RWPE2 (cell line): ENCODE measurements at places on chromosomes 5 and 9.

GRCh38 chr5:94375801-94376200 lies 242.6 kb downstream of the KIAA0825 start:
- DNase-seq: no peak

GRCh38 chr9:126569036-126569435 lies 44.7 kb upstream of the LMX1B start:
- DNase-seq: no peak

GRCh38 chr5:78518365-78519197 lies 130.0 kb downstream of the LHFPL2 start:
- no peak for DNase-seq

DNA sequence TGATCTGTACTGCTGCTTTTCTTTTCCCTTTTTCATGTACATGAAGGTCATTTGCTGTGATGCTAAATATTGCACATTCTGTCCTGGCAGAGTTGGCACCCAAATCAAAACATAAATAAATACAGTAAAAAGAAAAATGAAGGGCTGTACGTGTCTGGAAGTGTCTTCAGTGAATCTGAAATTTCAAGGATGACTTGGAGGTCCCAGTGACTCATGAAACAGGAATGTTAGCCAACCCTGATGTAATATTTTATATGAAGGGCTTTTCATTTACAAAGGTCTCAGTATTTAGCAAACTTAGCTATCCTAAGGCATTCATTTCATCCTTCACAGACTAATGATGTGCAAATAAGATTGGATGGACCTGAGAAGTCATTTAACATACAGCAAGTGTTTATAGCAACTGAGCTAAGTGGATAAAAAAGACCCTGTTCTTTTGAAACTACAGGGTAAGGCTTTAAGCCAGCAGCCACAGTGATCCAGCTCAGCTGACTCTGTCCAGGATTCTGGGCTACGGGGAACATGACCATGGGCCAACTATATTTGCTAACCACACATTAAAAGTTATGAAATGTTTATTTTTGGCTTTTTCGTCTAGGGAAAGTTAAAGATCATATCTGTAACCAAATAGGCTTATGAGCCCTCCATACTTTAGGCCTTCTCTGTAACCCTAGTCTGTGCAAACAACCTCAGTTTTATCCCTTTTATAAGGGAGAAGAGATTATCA lies 104.0 kb upstream of the DMRTA1 start:
- DNase-seq: no peak

- DNase-seq: no peak
These were observed 75.7 kb downstream of the MED10 start for GRCh38 chr5:6302684-6303083.

- DNase-seq: no peak
These were observed 119.2 kb upstream of the ICE1 start for GRCh38 chr5:5303242-5303641.

GRCh38 chr5:116380621-116381020 lies 194.0 kb downstream of the SEMA6A start:
- DNase-seq: no peak

DNA sequence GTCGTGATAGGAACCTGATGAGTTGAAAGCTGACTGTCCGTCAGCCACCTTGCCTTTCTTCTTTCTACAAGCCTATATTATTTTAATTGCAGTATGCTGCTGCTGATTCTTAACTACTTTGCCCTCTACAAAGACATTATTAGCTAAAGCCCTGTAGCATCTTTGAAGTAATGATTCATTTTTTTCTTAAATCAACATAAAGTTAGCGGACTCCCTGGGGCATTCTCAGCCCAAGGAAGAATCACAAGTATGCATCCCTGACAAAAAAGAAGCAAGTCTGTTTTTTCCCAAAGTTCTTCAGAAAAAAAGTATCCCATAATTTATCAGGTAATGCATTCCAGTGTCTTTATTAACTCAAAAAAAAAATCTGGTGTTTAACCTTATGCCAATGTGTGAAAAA lies 69.5 kb upstream of the TAS2R1 start:
- DNase-seq: no peak

DNA sequence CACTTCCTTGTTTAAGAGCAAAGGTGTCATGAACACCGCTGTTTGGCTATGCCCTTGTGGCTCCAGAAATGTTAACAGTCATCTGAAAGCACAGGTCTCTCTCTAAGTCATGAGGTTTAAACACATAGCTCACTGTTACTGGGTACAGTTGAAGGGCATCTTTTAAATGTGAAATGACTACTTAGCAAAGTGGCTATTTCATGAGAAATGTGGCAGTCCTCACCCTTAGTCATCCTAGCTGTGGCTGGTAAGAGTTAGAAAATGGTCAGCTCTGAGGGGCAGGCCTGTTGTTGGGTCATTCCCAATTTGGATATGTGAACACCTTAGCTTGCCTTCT lies 24.2 kb upstream of the TMEM171 start:
- no peak for DNase-seq

DNA sequence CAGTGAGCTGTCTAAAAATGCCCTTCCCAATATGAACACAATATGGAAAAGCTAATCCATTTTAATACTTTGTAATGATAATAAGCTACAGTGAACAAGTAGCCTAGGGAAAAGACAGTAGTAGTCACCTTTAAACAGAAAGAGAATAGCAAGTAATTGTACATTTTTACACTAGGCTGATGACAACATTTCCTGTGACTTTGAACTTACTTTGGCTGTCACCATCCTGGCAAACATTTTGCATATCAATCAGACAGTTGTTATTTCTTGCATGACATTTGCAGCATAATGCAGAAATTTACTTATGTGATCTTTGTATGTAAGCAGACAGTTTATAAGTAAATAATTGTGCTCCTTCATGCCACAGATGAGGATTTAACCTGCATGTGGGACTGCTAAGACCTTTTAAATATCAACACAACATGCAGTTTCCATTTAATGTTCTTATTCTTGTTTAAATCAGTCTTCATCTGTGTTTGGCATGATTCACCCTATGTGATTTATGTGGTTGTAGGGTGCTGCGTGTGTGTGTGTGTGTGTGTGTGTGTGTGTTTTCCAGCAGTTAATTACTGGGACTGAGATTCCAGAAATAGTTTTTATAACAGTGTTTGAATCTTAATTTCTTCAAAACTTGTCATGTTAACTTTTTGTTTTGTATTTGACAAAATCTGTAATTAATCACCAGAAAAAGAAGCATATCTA lies 997.1 kb upstream of the ARRDC3 start:
- DNase-seq: no peak

GRCh38 chr9:125826850-125827249 lies 79.7 kb downstream of the PBX3 start:
- no peak for DNase-seq

DNA sequence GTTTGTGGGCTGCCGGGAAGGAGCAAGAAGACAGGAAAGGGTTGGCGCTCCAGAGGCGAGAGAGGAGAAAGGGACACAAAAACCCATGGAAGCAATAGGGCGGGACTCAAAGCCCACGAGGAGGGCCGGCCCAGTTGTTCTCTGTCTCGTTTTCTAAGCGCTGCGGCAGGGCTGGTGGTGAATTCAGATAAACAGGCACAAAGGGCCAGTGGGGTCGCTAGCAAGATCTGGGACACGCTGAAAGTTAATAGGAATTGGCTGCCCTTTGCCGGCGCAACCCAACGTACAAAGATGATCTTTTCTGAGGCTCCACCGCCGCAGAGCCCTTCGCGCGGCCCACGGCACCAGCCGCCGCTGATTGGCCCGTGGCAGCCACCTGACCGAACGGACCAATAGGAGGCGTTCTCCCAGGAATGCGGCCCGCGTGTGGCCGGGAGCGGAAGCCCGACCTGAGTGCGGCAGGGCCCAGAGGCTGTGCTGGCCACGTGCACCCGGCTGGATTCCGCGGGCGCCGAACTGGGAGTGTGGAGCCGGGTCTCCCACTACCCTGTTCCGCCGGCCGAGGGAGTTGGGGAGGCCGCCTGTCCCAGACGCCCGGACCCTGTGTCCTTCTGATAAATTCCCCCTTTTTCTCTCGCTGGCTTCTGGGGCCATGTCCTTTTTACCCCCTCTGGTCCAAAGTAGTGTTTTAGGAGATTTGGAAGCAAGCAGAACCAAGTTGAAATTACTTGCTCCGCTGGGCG lies 16.8 kb upstream of the NSD1 start:
- DNase-seq: no peak

DNA sequence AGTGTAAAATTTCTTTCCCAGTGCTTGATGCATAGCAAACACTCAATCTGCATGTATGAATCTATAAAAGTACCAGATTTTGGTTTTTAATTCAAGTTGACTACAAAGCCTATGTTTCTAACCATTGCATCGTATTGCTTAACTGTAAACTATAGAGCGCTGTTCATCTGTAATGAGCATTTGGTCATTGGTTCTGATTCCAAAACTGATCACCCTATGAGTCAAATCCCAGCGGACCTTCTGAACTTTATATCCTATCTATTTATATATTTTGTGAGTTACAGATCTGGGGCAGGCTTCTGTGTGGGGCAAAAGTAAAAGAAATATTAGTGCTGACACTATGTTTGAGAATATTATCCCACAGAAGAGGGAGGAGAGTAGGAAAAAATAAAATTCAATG lies 305.7 kb upstream of the TNC start:
- DNase-seq: no peak

DNA sequence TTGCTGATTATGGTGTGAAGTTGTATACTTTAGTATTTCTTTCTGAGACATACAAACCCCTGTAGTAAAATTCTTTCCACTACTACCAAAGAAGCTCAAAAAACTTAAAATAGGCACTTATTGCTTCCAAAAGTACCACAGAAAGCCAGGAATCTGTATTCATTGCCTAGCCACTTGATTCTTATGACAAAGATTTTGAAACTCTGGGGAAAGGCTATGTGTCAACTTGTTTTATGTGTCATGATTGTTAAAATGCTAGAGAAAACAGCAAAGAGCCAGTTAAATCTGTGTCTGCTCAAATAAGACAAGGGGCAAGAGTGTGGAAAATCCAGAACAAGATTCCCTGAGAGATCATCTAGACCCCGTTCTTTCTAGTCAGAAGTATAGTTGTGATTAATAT lies 6.0 kb downstream of the KIF2A start:
- no peak for DNase-seq

DNA sequence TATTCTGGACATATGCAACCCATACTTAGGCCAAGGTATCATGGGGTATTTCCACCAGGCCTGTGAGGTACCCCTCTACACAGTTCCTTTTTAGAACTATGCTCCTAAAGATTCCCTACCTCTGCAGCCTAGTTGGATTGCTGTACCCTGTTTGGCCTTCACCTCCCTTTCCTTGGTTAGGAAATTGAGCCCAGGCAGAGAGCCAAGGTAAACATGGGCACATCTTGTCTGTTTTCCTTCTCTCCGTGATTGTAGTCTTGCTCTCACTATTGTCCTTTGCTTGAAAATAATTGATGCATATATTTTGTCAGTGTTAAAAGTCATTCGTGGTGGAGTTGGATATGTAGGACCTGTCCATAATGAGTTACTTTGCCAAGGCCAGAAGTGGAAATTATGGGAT lies 26.7 kb downstream of the BDP1 start:
- DNase-seq: no peak

- DNase-seq: no peak
These were observed 99.5 kb downstream of the GHR start for GRCh38 chr5:42522783-42523182.

DNA sequence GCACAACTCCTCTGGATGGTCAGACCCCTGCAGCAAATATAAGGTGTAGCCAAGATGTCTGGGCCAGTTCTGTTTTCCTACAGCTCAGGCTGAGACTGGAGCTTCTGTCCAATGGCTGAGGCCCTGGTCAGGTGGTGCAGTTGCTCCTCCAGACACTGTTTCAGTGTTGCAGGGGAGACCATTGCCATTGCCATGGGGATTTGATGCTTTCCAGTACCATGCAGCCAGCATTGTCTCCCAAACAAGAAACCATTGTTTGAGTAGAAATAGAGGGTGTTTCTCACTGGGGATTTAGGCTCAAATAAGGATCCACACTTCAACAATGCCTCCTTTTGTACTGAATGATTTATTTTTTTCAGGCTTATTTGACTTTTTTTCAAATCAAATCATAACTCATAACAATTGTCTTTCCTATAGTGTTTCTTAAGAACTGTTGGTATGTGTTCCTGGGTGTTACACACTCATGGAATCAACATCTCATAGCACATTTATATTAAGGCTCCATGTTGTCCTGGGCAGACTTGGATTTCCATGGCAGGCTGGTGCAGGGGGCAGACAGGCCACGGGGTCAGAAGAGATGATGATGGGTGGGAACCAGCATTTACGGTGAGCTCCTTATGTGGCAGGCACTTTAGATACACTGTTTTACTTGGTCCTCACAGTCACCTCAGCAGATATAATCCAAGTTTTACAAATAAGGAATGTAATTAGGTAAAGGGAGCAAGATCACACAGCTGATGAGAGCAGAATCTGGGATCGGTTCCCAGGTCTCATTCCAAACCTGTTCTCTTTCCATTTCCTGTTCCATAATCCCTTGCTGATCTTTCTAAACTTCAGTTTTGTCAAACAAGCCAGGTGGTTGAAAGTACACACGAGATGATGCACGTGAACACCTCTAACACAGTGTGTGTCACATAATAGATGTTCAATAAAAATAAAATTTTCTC lies 95.9 kb upstream of the GNAQ start:
- no peak for DNase-seq

GRCh38 chr5:152349683-152350526 lies 55.2 kb downstream of the NMUR2 start:
- no peak for DNase-seq

- DNase-seq: no peak
These were observed 86.3 kb downstream of the LPAR1 start for GRCh38 chr9:110951805-110952539.

GRCh38 chr9:112880650-112881049 lies 10.0 kb downstream of the SLC46A2 start:
- no peak for DNase-seq

- DNase-seq: no peak
These were observed 166.6 kb downstream of the AP3B1 start for GRCh38 chr5:78127875-78128274.

- DNase-seq: no peak
These were observed 8.2 kb upstream of the GLIPR2 start for GRCh38 chr9:36128349-36128748.
